ENCODE measurements at places on chromosomes 16 and 17.

GRCh38 chr16:48949636-48950035 lies 332.0 kb downstream of the CBLN1 start:
- DNase-seq, result no peak

DNA sequence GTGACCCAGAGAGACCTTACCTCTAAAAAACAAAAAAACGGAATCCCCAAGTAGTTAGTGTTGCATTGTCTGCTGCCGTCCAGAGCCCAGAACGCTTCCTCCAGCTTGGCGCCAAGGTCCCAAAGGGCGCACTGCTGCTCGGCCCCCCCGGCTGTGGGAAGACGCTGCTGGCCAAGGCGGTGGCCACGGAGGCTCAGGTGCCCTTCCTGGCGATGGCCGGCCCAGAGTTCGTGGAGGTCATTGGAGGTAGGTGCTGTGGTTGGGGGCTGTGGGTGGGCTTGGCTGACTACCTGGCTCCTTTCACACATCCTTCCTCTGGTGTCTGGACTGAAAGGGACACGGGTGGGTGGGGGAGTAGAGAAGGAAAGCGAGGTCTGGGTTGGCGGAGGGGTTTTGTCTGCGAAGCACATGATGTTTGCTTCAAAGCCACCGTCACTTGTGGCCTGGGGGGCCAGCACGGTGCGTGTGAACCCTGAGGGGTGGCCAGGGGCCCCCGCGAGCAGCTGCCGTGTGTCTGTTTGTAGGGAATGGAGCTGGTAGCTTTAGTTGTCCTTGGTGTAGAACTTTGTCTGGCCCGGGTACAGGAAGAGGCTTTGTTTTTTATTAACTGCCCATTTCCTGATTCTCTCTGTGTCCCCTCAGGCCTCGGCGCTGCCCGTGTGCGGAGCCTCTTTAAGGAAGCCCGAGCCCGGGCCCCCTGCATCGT lies 23.8 kb downstream of the SPG7 start:
- no peak for DNase-seq

DNA sequence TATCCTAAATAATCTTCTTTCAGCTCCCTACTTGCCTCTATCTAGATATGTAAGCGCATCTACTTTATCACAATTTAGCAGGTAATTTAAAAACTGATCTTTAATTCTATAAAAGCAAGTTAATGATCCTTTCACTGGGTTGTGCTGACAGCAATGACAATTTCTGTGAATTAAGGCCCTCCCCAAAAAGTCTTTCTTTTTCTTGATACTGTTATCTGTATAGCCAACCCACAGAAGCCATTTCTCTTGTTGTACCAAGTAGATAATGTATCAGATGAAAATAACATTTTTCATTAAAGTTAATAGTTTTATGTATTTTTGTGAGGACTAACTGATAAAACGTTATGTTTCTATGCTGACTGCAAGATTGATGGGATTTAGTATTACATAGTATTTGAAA lies 3.8 kb downstream of the ZPBP2 start:
- DNase-seq, result no peak

DNA sequence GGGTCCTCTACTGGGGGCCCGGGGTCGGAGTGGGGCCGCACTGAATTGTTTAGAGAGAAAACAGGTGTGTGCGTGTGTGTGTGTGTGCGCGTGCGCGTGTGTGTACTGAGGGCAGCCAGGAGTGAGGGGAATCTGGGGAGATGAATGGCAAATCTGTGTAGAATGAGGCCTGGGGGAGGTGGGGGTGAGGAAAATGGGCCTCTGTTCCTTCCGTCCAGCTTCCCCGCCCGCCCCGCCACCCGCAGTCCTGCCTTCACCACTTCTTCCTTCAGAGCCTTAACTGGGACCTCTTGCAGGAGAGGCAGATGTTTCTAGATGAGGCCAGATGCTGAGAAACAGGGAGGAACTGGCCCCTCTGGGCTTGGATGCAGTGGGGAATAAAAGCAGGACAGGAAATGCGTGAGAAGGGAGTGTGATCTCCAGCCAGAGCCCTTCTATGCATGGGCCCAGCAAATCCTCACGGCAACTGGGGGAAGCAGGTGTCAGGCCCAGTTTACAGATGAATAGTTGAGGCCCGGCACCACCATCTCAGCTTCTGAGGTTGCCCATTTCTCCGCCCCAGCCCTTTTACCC lies 29.7 kb upstream of the NGFR start:
- DNase-seq, result no peak

- no peak for DNase-seq
Observed at GRCh38 chr17:70888324-70888723, 719.0 kb downstream of the KCNJ2 start.

GRCh38 chr16:77437859-77438258 lies 3.0 kb upstream of the ADAMTS18 start:
- DNase-seq, result no peak

DNA sequence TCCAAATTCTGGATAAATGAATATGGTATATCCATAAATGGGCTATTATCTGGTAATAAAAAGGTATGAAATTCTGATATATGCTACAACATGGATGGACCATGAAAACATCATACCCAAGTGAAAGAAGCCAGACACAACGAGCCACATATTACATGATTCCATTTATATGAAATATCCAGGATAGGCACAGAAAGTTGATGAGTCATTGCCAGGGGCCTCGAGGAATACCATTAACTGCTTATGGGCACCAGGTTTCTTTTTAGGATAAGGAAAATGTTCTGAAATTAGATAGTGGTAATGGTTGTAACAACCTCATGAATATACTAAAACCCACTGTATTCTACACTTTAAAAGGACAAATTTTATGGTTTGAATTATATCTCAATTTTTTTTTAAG lies 123.2 kb downstream of the PITPNC1 start:
- DNase-seq, result no peak

DNA sequence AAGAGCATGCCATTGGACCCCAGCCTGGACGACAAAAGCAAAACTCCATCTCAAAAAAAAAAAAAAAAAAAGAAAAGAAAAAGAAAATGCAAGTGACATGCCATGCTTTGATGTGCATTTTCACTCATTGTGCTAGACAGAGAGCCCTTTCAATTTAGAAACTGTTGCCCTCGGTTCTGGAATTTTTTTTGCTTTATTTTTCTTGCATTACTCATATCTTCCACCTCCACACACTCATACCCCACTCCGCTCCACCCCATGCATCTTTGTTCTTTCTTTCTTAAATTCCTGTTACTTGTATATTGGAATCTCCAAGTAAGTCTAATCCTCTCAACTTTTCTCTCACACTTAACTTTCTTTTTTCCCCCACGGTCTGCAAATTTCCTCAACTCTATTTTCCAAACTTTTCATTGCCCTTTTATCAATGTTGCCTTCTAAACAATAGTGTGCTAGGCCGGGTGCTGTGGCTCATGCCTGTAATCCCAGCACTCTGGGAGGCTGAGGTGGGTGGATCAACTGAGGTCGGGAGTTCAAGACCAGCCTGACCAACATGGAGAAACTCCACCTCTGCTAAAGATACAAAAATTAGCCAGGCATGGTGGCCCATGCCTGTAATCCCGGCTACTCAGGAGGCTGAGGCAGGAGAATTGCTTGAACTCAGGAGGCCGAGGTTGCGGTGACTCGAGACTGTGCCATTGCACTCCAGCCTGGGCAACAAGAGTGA lies 16.8 kb upstream of the SUZ12 start:
- DNase-seq, result no peak

- no peak for DNase-seq
Observed at GRCh38 chr17:12618557-12618956, 47.1 kb upstream of the MYOCD start.

- no peak for DNase-seq
Observed at GRCh38 chr16:79821911-79822310, 221.4 kb upstream of the MAF start.

- no peak for DNase-seq
Observed at GRCh38 chr17:42760652-42761581, at the start of gene RAMP2. TSS of gene RAMP2 (plus strand) at chr17:42761227. CDS start at chr17:42761262, 35 bp downstream.

GRCh38 chr16:24318680-24319079 lies 62.5 kb downstream of the CACNG3 start:
- no peak for DNase-seq

- no peak for DNase-seq
Observed at GRCh38 chr16:78920621-78921020, 679.9 kb downstream of the MAF start.

DNA sequence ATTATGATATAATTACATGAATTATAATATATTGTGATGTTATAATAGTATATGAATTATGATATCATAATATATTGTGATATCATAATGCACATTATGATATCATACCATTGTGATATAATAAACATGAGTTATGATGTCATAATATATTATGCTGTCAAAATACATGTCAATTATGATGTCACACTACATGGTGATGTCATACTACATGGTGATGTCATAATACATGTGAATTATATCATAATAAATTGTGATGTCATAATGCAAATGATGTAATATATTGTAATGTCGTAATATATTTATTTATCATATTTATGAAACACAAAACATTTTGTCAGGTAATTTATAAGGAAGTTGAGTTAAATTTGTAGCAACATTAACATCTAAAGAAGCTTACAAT lies 1950.1 kb downstream of the TP53TG3F start:
- no peak for DNase-seq

DNA sequence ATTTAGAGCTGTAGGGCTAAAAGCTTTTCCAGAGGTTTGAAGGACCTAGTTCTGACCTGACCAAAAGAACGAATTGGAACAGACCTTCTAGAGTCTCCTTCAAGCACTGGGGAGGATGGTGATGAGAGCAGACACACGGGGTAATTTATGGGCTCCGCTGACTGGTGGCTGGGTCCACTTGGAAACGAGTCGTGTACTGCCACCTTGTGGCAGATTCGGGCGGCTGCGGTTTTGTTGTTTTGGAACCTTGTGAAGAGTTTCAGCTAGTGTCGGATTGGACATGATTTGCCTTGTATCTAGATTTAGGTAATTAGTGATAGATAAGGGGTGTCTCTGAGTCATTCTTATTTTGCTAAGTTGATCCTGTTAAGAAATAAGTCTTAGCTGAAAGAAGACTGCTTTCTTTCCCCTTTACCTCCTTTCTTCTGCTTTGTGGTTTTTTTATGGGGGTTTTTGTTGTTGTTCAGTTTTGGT lies 98.9 kb downstream of the AATF start:
- peak; percentile 48 for DNase-seq

GRCh38 chr17:70060415-70060814 lies 14.6 kb upstream of the KCNJ16 start:
- DNase-seq, result no peak

All from NCI-H1417 treated with DMSO at 0.1 percent for 48 hours (cell line).